NCI-H524 (cell line): ENCODE measurements at places on chromosomes 2 and 18.
A peak's percentile ranks its signal among the peaks of the same experiment; 100 is the strongest.

DNA sequence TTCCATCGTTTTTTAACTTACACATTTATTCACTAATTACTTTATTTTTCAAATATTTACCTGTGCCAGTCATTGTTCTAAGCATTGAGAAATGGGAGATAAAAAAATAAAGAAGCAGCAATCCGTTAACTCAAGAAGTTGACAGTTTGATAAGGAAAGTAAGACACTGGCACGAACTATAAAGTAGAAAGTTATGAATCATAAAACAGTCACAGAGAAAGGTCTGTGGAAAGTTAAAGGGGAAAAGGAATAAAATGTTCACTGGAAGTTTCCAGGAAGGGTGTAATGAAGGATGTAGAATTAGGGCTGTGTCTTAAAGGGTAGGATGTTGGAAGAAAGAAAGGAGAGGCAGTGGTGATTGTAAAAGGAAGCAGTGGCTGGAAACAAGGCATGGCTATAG lies 118.9 kb downstream of the RDH14 start:
- DNase-seq: no peak

DNA sequence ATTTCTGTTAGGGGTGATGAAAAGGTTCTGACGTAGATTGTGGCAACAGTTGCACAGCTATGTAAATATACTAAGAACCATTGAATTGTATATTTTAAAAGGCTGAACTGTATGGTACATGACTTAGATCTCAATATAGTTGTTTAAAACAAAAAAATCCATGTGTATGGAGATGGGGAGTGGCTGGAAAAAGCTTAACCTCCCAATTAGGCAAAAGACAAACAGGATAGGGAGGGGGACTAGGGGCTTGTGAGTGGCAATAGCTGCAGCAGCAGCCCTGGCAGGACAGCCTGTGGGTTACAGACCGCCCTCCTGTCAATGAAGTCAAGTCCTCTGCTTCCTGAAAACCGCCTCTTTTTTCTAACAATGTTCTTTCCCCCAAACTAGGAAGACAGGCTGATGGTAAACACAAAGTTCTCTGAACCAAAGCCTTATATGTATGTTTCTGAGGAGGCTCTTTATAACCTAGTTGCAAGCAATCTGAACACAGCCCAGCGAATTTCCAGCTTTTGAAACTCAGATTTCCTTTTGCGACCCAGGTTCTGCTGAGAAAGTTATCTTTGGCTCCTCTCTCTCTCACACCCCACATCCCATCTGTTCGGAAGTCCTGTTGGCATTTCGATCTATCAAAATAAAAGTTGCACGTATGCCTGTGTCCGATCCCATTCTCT lies 10.3 kb downstream of the ATP8B1 start:
- DNase-seq: no peak

DNA sequence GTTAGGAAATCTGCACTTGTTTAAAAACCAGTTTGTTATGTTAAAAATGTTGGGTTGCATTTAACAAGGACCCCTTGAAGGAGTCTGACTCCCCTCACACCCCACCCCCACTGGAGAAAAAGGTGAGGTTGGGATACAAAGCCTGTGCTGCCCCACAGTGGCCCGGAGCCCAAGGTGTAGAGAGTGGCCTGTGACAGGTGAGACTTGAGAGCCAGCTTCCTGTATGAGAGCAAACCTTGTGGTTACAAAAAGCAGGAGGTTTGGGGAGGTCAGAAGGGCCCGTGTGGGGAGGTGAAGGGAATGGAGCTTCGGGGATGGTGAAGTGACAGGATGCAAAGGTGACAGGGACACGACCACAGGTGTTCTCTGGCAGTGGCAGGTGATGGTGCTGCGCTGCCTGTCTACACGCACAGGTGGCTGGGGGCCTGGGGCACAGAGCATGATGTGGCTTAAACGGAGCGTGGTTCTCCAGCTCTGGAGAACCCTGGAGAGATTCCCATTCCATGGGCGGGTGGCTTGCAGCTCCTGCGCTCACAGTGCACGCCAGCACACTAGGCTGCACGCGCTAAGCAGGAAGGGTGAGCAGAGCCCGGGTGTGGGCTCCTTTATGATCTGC lies 29.0 kb downstream of the IMPA2 start:
- DNase-seq: no peak

DNA sequence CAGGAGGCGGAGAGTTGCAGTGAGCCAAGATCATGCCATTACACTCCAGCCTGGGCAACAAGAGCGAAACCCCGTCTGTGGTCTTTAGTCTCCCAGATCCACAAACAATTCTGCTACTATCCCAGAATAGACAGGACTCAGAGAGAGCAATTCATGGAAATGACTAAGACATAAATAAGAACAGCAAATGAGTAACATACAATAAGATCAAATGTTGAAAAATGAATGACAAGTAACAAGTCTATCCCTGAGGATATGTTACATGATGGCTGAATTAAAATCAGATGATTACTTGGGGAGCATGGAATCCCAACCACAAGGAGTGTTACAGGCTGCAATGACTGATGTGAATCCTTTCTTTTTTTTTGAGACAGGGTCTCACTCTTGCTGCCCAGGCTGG lies 10.3 kb downstream of the ARL5A start:
- no peak for DNase-seq

DNA sequence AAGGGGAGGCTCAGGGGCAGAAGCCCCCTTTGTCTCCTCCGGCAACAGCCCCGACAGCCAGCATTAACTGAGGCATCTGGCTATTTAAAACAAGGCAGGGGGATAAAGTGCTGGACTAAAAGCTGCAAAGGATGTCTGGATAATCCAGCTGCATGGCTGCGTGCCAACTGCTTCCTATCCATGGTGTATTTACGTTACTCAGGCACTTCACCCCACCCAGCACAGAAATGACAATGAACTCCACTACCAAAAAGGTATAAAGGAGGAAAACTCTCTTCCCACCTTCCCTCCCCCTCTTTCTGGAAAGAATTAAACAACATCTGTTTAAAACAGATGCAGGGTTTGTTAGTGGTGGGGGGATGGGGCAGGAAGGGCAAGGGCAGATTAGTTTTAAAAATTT lies 82.5 kb downstream of the SPRED2 start:
- DNase-seq: peak; percentile 96

DNA sequence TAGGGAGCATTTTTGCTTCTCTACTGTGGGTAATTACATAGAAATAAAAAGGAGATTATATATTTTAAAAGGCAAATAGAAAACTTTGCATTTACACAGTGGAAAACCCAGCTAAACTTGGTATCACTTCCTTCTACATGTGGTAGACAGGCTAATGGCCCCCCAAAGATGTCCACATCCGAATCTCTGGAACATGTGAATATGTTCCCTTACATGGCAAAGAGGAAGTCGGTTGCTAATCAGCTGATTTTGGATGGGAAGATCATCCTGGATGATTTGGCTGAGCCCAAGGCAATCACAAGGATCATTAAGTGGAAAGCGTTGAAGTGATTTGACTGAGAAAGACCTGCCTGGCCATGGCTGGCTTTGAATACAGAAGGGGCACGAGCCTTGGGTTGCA lies 26.2 kb downstream of the CREG2 start:
- DNase-seq: no peak

DNA sequence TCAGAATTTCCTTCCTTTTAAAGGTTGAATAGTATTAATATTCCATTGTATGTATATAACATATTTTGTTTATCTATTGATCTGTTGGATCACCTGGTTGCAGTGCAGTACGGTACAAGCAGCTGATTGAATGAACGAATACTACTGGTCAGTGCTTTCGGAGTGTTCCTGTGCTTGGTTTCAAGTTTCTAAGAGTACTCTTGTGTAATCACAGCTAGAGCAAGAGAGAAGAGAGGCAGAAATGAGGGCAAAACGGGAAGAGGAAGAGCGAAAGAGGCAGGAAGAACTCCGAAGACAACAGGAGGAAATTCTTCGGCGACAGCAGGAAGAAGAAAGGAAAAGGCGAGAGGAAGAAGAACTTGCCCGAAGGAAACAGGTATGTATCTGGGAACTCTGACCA lies 40.3 kb upstream of the KCNJ13 start:
- no peak for DNase-seq

- DNase-seq: no peak
Measured at GRCh38 chr18:57659460-57660102, 37.9 kb upstream of the NARS1 start.

DNA sequence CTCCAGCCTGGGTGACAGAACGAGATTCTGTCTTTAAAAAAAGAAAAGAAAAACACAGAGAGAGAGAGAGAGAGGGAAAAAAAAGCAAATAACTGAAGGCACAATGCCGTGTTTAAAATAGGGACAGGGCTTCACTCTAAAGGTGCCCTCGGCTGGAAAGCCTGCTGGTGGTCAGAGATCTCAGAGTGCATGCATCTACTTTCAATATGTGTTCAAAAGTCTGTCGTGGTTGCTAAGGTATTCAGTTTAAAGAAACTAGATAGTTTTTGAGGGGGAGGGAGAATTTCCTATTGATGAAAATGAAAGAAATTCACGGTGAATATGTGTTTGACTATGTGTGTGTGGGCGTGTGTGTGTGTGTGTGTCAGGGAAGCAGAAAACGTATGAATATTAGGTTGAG lies 11.0 kb upstream of the CBLN2 start:
- no peak for DNase-seq

DNA sequence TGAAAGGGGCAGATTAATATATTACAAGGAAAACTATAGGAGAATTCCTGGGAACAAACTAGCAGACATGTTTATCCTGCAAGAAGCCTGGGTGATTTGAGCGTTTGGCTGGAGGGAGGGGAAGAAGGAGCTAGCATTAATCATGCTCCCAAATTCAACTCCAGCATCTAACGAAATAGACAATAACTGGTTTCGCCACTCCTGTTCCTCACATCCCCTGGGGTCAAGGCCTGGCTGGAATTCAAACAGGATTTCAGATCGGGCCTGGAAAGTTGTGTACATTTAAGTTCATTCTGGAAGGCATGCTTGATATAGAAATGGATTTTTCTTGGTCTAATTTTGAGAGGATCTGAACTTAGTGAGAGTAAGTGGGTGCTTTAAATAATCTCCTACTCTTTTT lies 126.1 kb upstream of the CTAGE1 start:
- no peak for DNase-seq

GRCh38 chr2:102256276-102256675 lies 55.1 kb upstream of the IL1RL1 start:
- no peak for DNase-seq

GRCh38 chr2:45904946-45905631 lies 253.6 kb downstream of the PRKCE start:
- peak; percentile 92 for DNase-seq
